ENCODE measurements at places on chromosomes 3 and 15.

DNA sequence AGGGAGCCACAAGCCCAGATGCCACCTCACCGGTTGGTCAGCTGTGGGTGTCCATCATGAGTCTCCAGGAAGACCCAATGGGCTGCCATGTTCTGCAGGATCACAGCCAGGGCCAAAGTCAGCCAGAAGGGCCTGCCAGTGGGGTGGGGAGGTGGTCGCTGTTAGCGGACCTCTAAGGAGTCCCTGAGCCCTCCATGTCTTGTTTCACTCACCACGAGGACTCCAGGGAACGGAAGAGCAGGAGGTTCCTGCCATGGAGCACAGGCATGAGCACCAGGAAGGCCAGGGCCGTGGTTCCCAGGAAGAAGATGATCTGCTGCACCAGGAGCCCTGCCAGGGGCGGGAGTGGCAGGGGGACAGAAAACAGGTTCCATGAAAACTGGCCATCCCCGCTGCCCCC, 8.6 kb downstream of the ISLR start:
- no peak for DNase-seq

DNA sequence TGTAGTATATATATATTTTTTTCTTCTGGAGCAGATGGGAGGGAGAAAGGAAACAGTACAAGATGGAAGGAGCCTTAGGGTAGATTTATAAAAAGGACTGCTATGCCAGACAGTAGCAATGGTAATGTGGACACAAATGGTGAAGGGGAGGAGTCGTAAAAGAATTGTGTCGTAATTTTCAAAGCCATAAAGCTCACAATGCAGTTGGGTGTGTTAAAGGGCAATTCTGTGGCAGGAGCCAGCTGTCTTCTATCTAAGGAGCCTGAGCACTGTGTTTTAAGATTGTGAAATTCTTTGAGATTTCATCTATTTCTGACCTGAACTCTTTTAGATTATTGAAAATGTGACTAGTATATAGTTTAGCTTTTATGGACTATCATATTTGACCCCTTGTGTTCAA, 58.9 kb downstream of the CNOT10 start:
- no peak for DNase-seq

DNA sequence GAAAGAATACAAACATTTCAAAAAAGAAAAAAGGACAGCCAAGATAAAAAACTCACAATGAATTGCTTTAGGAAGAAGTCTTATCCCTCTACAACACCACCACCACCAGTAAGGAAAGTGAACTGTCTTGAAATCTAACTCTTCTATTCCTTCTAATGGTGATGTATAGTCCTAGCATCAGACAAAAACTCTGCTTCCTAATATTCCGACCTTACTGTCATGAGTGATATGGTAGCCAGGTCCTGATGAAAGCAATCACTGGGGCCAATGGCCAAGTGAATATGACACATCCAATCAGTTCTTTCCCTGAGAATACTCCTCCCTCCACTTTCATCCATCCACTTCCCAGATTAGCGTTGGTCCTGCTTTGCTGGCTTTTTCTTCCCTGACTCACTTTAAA, 14.8 kb downstream of the GK5 start:
- no peak for DNase-seq

GRCh38 chr3:51710631-51711351, 3.9 kb downstream of the GRM2 start:
- no peak for DNase-seq

- no peak for DNase-seq
Measured at GRCh38 chr3:147372525-147373027, 33.8 kb downstream of the ZIC4 start.

- no peak for DNase-seq
Measured at GRCh38 chr3:162998205-162998604, 1501.6 kb downstream of the OTOL1 start.

DNA sequence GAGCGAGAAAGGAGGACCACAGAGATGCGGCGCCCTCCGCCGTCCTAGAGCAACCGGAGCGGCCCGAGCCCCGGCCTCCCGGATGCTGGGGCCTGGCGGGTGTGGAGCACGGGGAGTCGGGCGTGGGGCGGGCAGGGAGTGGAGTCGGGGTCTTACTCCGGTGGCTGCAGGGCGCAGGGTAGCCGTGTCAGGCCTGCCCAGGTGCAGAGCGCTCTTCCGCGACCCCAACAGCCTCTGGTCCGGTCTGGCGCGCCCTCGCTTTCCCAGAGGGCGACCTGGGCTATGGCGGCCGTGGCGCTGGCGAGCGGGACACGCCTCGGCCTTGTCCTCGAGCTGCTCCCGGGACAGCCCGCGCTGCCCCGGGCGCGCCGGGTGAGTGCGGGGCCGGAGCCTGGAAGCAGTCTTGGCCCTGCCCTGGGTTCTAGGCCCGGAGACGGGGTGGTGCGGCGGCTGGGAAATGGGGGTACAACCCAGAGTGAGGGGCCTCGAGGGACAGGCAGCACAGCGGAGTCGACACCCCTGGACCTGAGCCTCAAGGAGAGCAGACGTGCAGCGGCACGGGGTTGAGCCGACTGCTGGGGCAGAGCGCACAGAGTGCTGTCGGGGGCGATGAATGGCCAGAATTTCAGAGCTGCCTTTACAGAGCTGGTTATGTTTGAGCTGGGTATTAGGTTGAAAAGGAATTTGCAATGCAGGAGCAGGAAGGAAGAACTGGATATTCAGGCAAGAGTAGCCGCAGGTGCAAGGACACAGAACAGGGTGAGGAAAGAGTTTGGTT, at the start of gene ZNF662:
ZNF662 (plus strand) TSS at position 73 of the 778 bp plus-strand sequence. CDS start 1,973 bp downstream, outside the sequence.
- DNase-seq = peak; percentile 17

DNA sequence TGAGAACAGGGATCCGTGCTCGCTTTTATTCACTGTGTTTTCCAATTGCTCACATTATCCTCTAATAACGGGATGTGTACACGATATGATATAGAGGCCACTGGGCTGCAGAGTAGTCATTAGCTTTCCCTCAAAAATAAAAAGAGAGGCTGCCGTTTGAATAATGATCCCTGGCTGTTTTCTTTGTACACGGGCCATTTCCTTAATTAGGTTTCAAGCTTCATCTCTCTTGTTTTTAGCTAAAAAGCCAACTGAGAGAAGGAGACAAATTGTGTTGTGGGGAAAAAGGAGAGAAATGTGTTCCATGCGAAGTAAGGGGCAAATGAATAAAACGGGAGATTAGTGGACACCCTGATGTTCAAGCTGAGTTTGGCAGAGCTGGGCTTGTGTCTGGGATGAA, 174.2 kb downstream of the CACNA2D3 start:
- no peak for DNase-seq

DNA sequence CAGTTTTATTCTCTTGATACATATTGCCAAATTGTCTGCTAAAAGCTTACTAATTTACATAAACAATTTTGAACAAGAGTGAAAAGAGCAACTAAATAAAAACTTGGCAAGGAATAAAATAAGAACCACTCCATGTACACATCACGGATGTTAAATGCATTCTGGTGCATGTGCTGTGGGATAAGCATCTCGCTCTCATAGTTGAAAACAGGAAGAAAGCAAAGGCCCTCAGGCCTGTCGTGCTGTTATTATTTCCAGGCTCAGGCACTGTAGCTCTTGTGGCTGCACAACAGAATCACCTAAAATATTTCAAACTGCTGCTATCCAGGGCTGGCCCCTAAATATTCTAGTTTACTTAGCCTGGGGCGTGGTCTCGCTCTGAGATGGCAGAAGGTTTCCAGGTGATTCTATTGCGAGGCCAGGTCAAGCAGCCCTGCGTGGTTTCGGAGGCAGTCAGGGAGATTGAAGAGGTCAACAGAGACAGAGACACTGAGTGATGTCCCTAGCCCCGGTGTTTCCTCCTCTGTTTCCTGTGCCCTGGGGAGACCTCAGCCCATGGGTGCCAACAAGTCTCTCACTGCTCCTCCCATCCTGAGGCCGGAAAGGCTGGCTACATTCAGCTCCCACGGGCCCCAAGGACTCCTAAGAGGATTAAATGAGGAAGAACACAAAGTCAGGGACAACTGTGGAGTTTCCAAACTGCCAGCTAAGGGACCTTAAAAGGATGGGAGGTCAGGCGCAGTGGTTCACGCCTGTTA, 18.2 kb upstream of the PDIA5 start:
- DNase-seq = no peak

DNA sequence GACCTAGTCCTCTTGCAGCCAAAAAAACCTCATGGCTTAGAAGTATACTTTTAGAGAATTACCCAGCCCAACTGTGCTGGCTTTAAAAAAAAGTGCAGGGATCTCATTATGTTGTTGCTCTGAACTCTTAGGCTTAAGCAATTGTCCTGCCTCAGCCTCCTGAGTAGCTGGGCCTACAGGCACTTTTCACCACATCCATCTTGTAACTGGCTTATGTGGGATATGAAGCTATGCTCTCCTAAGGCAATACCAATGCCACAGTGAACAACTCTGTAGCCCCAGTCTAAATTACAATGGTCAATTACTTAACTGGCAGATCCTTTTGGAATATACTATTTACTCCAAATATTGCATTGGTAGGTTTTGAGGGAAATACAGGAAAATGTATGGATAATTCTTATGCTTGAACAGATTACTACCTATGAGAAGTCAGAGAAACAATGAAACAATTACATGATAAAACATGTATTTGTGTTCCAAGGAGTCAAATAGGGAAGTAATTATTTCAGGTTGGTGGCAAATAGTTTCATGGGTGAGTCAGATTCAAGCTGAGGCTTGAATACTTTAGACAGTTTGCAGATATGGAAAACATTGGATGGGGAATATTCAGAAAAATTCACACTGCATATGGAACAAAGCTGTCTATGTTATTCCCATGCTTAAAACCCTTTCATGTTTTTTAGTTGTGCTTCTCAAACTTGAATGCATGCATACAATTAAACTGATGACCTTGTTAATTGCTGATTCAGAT, 34.6 kb upstream of the GPR149 start:
- DNase-seq = no peak

Data from activated CD4-positive, CD25-positive, alpha-beta regulatory T cell (primary cell).